ENCODE measurements at places on chromosomes 7 and 10.

DNA sequence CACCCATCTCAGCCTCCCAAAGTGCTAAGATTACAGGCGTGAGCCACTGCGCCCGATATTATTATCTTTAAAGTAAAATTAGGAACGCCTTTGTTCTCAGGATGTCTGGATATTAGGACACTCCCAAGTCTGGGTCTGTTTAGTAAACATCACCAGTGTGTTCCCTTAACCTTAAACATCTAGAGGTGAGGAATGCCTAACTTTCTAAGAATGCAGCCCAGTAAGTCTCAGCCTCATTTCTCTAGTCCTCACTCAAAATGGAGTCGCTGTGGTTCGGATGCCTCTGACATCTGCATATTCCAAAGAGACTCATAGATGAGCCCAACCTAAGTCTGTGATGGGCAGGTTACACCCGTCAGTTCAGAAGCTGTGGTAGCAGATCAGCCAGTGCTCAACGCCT lies 4.3 kb upstream of the INSYN2A start:
- no peak for DNase-seq

- DNase-seq: no peak
Measured at GRCh38 chr10:131019696-131020095, 291.8 kb downstream of the TCERG1L start.

DNA sequence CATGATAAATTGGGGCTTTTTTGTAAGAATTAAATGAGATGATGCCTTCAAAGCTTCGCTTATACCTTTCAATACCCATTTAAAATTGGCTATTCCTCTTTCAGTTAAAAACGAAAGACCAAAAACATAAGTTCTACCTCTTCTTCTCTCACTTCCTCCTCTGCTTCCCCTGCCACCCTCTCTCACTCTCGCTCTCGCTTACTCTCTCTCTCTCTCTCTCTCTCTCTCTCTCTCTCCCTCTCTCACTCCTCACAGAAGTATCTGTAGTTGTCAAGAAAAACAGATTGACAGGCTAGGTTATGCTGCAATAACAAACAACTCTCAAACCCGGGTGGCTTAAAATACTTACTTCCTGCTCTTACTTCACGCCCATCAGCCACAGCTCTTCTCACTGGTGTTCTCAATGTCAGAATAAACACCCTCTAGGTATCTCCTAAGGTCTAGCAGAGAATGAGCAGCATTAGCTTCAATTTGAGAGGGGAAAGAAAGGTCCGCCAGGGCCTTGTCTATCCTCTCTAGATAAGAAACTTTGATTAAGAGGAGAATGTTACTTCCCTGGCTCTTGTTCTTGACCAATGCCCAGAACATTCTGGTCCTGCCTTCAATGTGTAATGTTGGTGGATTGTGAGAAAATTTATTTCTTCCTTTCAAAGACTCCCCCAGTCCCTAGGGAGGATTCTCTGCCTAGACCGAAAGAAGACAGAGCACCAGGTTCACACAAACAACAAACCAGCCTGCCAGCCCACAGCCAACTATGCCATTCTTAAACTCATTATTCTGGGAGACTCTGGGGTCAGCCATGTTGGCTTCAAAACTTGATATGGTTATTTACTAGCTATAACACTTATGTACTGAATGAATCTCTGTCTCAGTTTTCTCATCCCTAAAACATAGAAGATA lies 1028.7 kb downstream of the XPNPEP1 start:
- DNase-seq: no peak

GRCh38 chr10:122957474-122957873 lies 3.4 kb upstream of the C10orf88 start:
- DNase-seq: no peak

DNA sequence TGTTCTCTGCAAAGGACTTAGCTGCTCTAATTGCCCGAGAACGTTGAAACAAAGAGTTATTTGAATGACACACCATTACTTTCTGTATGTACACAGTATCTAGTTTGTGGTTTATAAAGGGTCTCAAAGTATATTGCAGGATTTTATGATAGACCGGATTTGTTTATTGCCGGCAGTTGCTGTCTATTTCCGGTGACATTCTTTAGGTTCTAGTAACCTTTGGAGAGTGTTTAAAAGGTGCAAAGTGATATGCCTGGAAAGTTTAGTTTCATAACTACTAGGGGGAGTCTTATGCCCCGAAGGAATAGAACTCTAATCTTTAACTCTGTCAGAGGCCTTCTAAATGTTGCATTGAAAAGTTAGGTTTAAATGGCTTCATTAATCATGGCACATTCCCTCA lies 63.8 kb downstream of the PAPSS2 start:
- DNase-seq: no peak

Measured in NCI-H446 treated with DMSO at 0.1 percent for 48 hours (cell line).